ENCODE measurements at places on chromosomes 5 and 9.

DNA sequence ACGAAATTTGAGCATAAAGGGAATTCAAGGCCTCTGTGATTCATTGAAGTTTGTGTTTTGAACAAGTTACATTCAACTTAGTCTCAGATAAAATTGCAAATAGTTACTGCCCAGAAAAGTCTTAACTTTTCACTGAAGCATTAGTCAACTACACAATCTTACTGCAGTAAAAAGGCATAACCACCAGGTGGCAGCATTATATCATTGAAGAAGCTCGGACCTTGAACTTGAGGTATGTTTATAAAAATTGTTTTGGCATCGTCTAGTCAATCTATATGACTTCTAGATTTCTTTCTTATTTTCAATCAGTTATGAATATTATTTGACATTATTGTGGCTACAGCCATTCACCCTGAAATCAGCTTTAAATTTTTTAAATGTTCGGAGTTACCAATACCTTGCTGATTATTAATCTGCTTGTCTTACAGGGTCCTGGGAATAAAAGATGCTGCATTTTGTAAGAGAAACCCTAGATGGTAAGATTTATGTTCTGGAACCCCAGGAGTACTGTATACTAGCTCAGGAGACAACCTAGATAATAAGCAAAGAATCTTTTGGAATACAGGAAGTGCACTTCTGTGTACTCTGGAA, 83.9 kb upstream of the GRAMD2B start:
- DNase-seq = peak; percentile 10

GRCh38 chr9:71037521-71037920, 83.9 kb downstream of the TRPM3 start:
- DNase-seq = no peak

- no peak for DNase-seq
Observed at GRCh38 chr9:80883826-80884579, 805.3 kb downstream of the TLE1 start.

DNA sequence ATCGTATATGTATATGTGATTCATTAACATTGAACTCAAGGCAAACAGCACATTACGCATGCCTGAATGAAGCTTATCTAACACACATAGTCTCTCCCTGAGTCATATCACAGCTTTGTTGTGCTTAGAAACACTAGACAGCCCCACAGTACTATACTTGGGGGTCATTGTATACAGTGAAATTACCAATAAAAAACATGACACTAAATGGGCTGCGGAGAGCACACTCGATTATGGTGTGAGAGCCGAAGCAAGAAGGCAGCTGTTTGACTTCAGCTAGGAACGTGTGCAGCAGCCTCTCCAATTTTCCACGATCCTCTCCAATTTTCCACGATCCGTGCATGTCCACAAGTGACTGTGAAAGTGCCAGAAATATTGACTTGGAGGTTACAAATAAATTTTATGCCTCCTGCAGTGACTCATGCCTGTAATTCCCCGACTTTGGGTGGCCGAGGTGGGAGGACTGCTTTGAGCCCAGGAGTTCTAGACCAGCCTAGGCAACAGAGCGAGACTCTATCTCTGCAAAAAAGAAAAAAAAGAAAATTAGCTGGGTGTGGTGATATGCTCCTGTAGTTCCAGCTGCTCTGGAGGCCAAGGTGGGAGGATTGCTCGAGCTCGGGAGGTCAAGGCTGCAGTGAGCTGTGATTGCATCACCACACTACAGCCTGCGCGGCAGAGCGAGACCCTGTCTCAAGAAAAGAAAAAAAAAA, 102.4 kb downstream of the DAPK1 start:
- DNase-seq = no peak

- DNase-seq = no peak
Observed at GRCh38 chr5:1634337-1634661, 110.5 kb upstream of the LPCAT1 start.

- DNase-seq = no peak
Observed at GRCh38 chr9:108167136-108167900, 677.7 kb upstream of the KLF4 start.

GRCh38 chr5:135761746-135762145, 72.7 kb upstream of the SLC25A48 start:
- DNase-seq = no peak

GRCh38 chr9:127204771-127205470, 59.7 kb upstream of the GARNL3 start:
- DNase-seq = no peak
